CD4-positive, alpha-beta T cell (primary cell): ENCODE measurements at places on chromosomes 3 and 15.

- no peak for DNase-seq
Observed at GRCh38 chr3:79906106-79906505, 138.3 kb upstream of the ROBO1 start.

- no peak for DNase-seq
Observed at GRCh38 chr3:172699031-172699430, 11.8 kb downstream of the NCEH1 start.

- DNase-seq = no peak
Observed at GRCh38 chr3:77456906-77457305, 417.0 kb downstream of the ROBO2 start.

DNA sequence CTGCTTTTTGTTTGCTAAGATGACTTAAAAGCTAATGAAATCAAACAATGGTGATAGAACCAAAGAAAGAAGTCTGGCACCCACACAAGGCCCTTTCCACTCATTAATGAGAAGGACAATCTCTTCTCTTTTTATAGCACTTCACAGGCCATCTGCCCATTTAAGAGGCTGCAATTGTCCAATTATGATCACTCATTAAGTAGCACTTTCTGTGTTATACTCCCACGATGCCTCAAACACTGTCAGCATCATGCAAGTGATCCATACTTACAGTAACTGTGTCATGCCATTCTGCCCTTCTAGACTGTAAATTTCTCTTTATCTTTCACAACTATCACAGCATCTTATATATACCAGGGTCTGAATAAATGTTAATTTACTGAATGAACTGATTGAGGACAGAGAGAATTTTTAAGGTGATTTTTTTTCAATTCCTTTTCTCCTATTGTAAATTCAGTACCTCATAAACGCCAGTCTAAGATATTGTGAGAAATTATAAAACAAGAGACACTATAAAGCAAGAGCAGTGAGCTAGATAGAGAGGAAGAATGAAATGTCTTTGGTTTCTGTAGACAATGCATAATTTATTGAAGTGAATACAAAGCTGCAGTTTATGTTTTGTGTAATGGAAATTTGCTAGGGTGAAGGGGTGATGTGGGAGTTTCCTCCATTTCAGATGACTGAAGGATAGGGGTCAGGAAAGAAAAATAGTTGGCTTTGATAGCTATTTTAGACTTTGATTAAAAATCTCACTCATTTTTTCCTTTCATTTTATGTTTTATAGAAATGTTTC is 17.3 kb downstream of the CD200 start:
- no peak for DNase-seq

DNA sequence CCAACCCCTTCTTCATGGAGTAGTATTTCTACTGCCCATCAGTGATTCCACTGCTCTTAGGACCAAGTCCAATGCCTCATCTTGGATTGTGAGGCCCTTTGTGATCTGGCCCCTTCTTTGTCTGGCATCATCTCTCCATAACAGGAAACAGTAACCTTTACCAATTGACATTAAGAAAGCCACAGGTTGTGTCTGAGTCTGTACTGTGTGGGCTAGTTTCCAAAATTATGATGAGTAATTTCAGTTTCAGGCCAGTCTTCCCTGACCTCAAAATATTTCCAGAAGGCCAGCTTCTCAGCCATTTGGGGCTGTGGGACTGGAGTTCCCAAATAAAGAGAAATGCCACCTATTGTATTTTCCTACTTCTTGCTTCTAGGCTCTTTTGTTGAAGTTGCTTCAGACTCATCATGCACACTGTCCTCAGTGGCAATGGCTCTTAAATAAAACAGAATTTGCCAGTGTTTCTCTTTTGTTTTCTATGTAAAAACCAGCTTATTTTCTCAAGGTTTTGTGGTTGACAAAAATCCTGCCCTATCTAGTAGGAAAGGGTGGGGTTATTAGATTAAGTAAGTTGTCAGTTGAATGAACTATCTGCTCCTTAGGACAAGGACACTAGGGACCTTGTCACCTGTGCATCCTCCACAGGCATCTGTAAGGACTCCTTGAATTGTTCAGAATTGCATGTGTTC is 47.0 kb upstream of the ACKR4 start:
- no peak for DNase-seq

- DNase-seq = no peak
Observed at GRCh38 chr3:149442851-149443544, 31.5 kb upstream of the TM4SF4 start.
